Smooth muscle cell of bladder (primary cell): ENCODE measurements at places on chromosomes 7 and 10. TPM values are rescaled to one million over a fixed set of nuclear protein-coding genes. Genes with fewer than 3 reads are reported as not detected.

UCN3 gene
- total RNA-seq: not detected in 2 replicates

NKX2-3 gene
- total RNA-seq: not detected in 2 replicates

VWA2 gene
- total RNA-seq: 0.14 TPM in 1 of 2 replicates, not detected in the other

PNLIPRP1 gene
- total RNA-seq: not detected in 2 replicates

VSTM2A gene
- not detected in 2 replicates for total RNA-seq

STEAP1 gene
- 30.2 and 52.5 TPM in 2 replicates for total RNA-seq

FAM25G gene
- not detected in 2 replicates for total RNA-seq

HGF gene
- 340 and 462 TPM in 2 replicates for total RNA-seq

ITGA8 gene
- 1.3 and 8.5 TPM in 2 replicates for total RNA-seq

VSTM4 gene
- total RNA-seq: 5.8 and 9.1 TPM in 2 replicates

SPDYE11 gene
- total RNA-seq: not detected in 2 replicates

ENKUR gene
- under 0.01 and 0.09 TPM in 2 replicates for total RNA-seq

GCK gene
- total RNA-seq: 1.0 and 1.4 TPM in 2 replicates

C7orf57 gene
- not detected in 2 replicates for total RNA-seq

CLRN3 gene
- total RNA-seq: not detected in 2 replicates

AQP1 gene
- 1.00 and 1.5 TPM in 2 replicates for total RNA-seq

SLC13A1 gene
- not detected in 2 replicates for total RNA-seq

OPALIN gene
- total RNA-seq: not detected in 2 replicates

TMEM229A gene
- not detected in 2 replicates for total RNA-seq

CPA4 gene
- 25.9 and 83.2 TPM in 2 replicates for total RNA-seq

SPDYE6 gene
- total RNA-seq: not detected in 2 replicates

HDAC9 gene
- 2.6 and 5.5 TPM in 2 replicates for total RNA-seq

CLCN1 gene
- total RNA-seq: 0.09 and 0.14 TPM in 2 replicates

UNCX gene
- not detected in 2 replicates for total RNA-seq

ANKRD2 gene
- total RNA-seq: 0.71 and 1.2 TPM in 2 replicates

AKR1D1 gene
- total RNA-seq: not detected in 2 replicates

PARP12 gene
- 9.1 and 10.2 TPM in 2 replicates for total RNA-seq

FXYD4 gene
- not detected in 2 replicates for total RNA-seq

EPHB6 gene
- 0.65 and 2.6 TPM in 2 replicates for total RNA-seq

DNAJC12 gene
- 4.3 and 9.6 TPM in 2 replicates for total RNA-seq

RGR gene
- total RNA-seq: not detected in 2 replicates

NPFFR1 gene
- under 0.01 TPM in 1 of 2 replicates, not detected in the other for total RNA-seq

DNMBP gene
- 11.8 and 14.7 TPM in 2 replicates for total RNA-seq

LEP gene
- total RNA-seq: 0.09 TPM in 1 of 2 replicates, not detected in the other

TAC1 gene
- not detected in 2 replicates for total RNA-seq

FAM237B gene
- under 0.01 TPM in 1 of 2 replicates, not detected in the other for total RNA-seq

ATOH7 gene
- 0.09 TPM in 1 of 2 replicates, not detected in the other for total RNA-seq

SPDYE3 gene
- total RNA-seq: not detected in 2 replicates

GHRHR gene
- not detected in 2 replicates for total RNA-seq

NPC1L1 gene
- total RNA-seq: 0.09 and 0.14 TPM in 2 replicates

ZNF488 gene
- total RNA-seq: not detected in 2 replicates

SYT15B gene
- 0.57 and 2.7 TPM in 2 replicates for total RNA-seq

MMP21 gene
- total RNA-seq: under 0.01 and 0.09 TPM in 2 replicates

NCF1 gene
- total RNA-seq: under 0.01 and 0.09 TPM in 2 replicates

UPK3B gene
- 0.46 TPM in 1 of 2 replicates, not detected in the other for total RNA-seq
